Parietal lobe (tissue), 2 donors: ENCODE measurements at places on chromosomes 4 and X. TPM values are rescaled to one million over a fixed set of nuclear protein-coding genes. Genes with fewer than 3 reads are reported as not detected.

Gene CCDC110
- 0.94 TPM for total RNA-seq

Gene MAGEC1
- not detected for total RNA-seq

Gene CXCR3
- total RNA-seq = not detected

Gene TRAPPC11
- total RNA-seq = 126 TPM

Gene SAGE1
- total RNA-seq = not detected

Gene DAPP1
- 0.31 TPM for total RNA-seq

Gene GDI1
- 301 TPM for total RNA-seq

Gene UGT2A2
- not detected for total RNA-seq

Gene ZC4H2
- 25.7 TPM for total RNA-seq

Gene CACNA1F
- not detected for total RNA-seq
